ENCODE measurements at places on chromosomes 4 and X.

DNA sequence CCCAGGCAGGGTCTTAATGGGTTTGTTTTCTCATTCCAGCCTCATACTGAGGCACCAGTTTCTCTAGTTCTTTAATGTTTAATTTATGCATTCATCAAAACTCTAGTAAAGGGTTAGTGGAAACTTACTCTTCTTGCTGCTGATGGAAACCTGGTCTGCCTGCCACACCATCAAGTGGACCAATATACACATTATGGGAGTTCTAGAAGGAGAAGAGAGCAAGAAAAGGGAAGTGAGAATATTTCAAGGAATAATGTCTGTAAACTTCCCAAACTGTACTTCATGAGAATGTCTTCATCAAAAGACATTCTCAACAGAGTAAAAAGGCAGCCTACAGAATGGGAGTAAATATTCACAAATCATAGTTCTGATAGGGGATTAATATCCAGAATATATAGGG is 20.9 kb upstream of the DHX15 start:
- DNase-seq, result no peak

DNA sequence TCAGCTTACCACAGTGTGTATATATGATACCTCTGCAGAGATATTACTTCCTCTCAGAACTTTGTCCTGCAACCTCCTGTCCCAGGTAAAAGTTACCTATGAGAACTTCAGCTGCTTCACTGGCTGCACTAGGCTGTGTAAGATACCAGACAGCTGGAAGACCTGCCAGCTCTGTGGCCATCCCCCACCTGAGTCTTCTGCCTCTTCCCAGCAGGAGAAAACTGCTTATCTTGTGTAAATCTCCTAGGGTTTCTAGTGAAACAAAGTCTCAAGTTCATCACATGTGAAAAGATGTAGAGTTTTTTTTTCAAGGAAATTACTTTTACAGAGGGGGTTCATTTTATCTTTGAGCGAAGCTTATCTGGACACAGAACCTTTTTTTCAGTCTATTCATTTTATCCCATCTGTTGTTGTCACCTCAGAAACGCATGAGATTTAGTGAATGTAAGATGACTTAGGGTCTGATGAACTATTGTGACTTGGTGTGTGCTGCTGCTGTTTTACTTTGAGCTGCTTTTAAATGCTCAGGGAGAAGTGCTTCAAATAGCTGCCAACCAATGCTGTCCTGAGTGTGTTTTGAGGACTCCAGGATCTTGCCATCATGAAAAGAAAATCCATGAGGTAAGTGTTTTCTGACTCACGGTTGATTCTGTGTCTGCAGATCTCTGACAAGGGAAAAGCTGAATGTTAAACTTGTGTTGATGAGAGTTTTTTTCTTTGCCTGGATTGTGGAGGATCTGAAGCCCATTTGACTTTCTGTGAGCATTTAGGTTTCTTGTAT is 187.8 kb downstream of the FRAS1 start:
- no peak for DNase-seq

DNA sequence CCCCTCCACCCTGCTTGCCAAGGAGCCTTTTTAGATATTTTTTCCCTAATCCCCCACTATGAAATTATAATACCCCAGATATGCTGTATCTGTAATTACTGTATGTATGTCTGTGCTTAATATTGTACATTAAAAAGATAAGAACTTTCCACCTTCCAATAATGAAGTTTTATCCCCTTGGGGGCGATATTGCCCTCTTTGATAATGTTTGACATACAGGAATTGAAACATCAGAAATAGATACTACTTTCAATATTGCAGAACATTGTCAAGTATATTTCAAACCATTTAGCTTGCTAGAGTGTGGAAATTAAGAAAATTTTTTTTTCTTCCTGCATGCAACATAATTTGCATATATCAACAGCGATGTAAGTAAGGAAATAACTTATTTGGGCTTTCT is 58.9 kb downstream of the NAF1 start:
- DNase-seq, result no peak

- DNase-seq, result no peak
Measured at GRCh38 chr4:26529479-26529878, 39.2 kb upstream of the CCKAR start.

GRCh38 chr4:78298618-78299017 is 241.5 kb downstream of the FRAS1 start:
- no peak for DNase-seq

- DNase-seq, result no peak
Measured at GRCh38 chr4:87354168-87355102, 31.8 kb upstream of the HSD17B13 start.

DNA sequence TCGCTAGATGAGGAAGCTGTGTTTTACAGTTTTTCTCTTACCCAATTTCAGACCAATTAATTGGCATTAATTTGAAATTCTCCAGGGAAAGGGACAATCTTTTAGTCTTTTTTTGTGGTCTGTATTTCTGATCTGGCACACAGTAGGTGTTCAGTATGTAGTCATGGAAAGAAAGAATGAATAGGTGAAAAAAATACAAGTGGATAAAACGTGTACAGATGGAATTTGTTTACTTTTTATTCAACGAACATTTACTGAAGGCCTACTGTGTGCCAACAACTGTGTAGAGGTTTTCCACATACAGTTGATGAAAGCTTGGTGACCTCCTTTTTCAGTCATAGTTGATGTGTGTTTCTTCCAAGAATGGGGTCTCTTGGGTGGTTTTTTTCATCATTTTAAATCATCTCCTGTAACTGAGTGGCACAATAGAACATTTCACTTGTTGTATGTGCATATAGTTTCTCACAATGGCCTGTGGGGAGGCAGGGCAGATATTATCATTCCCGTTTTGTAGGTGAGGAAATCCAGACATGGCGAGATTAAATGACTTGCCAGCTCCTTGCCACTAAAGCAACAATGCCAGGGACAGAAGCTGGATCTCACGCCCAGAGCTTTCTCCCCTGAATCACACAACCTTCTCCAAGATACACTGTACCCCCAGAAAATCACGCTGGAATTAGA is 102.4 kb downstream of the CEP135 start:
- no peak for DNase-seq

DNA sequence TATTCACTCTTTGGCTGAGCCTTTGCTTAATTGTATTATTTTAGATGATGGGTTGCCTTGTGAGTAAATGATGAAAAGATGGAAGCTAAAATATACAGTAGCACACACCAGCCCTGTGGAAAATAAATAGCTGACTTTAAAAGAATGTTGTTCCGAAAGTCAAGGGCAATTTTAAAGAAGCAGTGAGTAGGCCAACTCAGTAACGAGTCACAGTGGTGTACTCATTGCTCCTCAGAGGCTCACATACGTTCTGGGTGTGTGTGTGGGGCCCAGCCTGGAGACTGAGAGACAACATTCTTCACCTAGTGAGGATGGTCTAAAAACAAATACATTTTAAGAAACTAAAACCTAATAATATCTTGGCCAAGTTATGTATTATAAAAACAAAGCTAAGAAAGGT is 640.3 kb downstream of the TRIML1 start:
- DNase-seq, result no peak

DNA sequence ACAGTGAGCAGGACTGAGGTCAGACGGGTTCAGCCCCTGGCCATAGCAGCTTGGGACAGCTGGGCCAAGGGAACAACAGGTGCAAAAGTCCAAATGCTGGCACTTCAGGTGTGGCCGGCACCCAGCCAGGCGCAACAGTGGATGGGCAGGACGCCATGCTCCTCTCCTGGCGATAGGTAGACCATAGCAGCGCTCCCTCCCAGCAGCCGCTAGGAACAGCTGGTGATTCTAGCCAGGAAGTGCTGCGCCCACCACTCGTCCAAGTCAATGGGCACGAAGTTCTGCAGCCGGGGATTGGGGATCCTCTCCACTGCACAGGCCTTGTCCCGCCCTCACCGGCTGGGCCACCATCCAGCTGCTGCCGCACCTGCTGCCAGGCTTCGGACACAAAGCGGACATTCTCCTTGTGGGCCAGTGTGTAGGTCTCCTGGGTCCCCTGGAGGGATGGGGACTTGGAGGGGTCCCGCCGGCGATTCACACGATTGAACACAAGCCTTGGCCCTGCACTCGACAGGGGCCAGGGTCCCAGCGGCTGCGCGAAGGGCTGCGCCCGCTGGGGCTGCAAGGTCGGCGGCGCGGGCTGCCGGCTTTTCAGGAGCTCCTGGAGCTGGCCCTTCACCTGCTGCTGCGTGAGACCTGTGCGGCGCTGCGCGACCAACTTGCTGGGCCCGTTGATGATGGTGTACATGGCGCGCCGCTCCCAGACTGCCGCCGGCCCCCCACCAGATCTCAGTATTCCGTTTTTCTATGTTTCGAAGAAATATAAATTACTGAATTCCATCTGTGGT is 227.5 kb upstream of the STK26 start:
- no peak for DNase-seq

DNA sequence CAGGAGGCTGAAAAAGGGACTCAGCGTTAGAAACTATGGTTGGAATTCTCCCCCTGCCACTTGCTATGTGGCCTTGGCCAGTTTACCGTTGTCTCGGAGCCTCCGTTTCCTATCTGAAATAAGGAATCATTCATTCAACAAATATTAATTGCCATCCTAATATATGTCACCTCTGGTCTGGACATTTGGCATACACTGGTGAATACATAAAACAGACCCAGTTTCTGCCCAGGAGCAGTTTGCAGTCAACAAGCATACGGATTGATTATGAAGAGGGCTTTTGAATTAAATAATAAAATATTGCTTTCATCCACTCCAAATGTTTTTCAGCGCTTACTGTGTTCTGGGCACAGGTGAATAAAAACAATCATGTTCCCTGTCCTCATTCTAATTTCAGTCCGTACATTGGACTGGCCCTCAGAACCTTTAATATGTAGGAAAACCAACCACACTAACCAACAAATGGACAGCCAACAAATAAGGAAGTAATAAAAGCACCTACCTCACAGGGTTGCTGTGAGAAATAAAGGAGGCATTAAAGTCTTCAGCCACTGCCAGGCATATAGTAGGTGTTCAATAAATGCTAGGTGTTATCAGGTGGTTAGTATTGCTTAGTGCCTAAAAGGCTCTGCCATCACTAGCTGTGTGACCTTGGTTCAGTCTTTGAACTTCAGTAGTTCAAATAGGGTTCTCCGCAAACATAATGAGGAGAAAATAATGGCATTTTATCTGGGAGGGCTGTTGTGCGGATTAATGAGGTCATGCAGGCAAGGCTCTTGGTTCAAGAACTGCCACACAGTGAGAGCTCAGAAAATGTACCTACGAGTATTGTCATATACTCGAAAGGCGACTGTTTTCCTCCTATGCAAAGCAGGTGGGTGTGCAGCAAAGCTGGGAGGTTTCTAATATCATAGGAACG is 7.3 kb upstream of the GSX2 start:
- no peak for DNase-seq

- no peak for DNase-seq
Measured at GRCh38 chr4:46656071-46656470, 253.0 kb downstream of the COX7B2 start.

- no peak for DNase-seq
Measured at GRCh38 chrX:1528186-1528883, 8.7 kb downstream of the P2RY8 start.

GRCh38 chr4:122150931-122151330 is 1.2 kb upstream of the BLTP1 start:
- no peak for DNase-seq

DNA sequence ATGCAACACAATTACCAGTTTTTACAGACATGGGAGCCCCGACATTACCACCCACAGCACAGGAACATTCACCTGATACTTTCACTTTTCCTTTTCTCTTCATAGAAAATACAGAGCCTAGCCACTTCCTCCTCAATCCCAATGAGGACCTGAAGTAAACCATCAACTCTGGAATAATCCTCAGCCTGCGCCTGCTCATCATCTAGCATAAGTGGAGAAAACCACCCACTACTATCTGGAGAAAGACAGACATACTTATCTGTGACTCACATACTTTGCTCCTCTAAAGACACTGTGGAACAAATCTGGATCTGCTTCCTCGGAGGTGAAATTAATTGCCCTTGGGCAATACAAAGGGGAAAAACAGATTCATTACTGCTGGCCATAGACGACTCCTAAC is 47.8 kb downstream of the ZCCHC13 start:
- DNase-seq, result no peak

- no peak for DNase-seq
Measured at GRCh38 chr4:7430368-7430964, 4.3 kb downstream of the PSAPL1 start.

DNA sequence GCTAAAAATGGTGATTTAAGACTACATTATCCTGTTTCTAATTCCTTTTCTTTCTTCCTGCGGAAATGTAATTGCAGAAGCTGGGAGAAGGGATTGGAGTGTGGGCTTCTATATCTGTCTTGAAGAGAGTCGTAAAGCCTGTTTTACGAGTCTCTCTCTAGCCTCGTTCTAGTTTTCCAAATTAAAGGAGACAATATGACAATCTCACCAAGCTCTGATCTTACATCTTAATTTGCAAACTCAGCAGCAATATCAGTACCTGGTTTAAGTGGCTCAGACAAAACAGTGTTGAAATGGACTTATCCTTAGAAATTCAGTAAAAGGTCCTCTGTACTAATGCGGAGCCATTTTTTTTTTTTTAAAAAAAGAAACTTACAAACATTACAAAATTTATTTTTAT is 349.5 kb upstream of the HAND2 start:
- no peak for DNase-seq

DNA sequence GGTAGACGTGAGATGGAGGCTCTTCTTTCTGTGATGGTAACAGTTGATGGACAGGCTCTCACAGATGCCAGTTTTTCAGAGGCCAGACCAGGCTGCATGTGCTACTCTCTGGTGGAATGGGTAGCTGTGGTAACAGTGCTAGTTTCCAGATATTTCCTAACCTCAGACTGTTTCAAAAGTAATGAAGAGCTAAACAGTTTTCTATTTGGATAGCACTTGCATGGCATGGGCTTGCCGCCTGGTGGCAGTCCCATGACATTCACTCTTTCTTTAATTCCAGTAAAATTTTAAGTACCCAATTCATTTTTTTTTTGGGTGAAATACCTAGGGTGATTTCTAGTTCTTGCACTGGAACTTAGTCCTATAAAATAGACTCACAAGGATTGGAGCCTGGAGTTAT is 220.2 kb upstream of the MAD2L1 start:
- no peak for DNase-seq

GRCh38 chrX:40418146-40418812 is 162.5 kb upstream of the ATP6AP2 start:
- DNase-seq, result no peak

GRCh38 chrX:136759968-136760367 is 20.8 kb downstream of the ARHGEF6 start:
- DNase-seq, result no peak

GRCh38 chr4:107826421-107826980 is 1.8 kb downstream of the SGMS2 start:
- DNase-seq, result no peak

- DNase-seq, result no peak
Measured at GRCh38 chr4:148730082-148730640, 287.9 kb upstream of the NR3C2 start.

- DNase-seq, result no peak
Measured at GRCh38 chr4:122890147-122890795, 32.1 kb downstream of the NUDT6 start.

DNA sequence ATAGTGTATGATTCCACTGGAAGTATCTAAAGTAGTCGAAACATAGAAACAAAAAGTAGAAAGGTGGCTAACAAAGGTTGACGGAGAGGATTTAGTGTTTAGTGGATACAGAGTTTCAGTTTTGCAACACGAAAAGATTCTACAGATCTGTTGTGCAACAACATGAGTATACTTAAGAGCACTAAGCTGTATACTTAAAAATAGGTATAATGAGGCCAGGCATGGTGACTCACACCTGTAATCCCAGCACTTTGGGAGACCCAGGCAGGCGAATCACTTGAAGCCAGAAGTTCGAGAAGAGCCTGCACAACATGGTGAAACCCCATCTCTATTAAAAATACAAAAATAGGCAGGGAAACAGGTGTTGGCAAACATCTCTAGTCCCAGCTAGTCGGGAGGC is 7.9 kb upstream of the ATRX start:
- no peak for DNase-seq

GRCh38 chr4:143421609-143422008 is 84.9 kb downstream of the GAB1 start:
- no peak for DNase-seq

All from stimulated activated CD4-positive, alpha-beta T cell treated with anti-CD3 and anti-CD28 coated beads, Interleukin-4, amount 100 ng/mL, for 1 hour (primary cell).